ENCODE measurements at places on chromosomes 16 and 17. TPM values are rescaled to one million over a fixed set of nuclear protein-coding genes. Genes with fewer than 3 reads are reported as not detected.

The UTS2R gene
- not detected for total RNA-seq

The TBC1D3C gene
- total RNA-seq, result not detected

The FBXL16 gene
- 0.04 TPM for total RNA-seq

The ITGAL gene
- not detected for total RNA-seq

The SDR42E1 gene
- total RNA-seq, result not detected

The HBA1 gene
- not detected for total RNA-seq

The NEUROD2 gene
- not detected for total RNA-seq

The KIF18B gene
- total RNA-seq, result 13.6 TPM

The EFNB3 gene
- total RNA-seq, result 3.1 TPM

The TMED6 gene
- not detected for total RNA-seq

The DPEP3 gene
- not detected for total RNA-seq

The DHRS7C gene
- not detected for total RNA-seq

The BAHCC1 gene
- 10.4 TPM for total RNA-seq

The PRR35 gene
- not detected for total RNA-seq

The TEKT1 gene
- not detected for total RNA-seq

The SGCA gene
- not detected for total RNA-seq

The CYB5D1 gene
- total RNA-seq, result 11.5 TPM

The SPATA22 gene
- total RNA-seq, result not detected

The ACSM2A gene
- total RNA-seq, result not detected

The CMTM2 gene
- total RNA-seq, result not detected

The ANKRD40CL gene
- total RNA-seq, result not detected

The ANKS4B gene
- total RNA-seq, result not detected

The CDH1 gene
- not detected for total RNA-seq

The SRCAP gene
- 36.1 TPM for total RNA-seq

The MEOX1 gene
- not detected for total RNA-seq

The MYLK3 gene
- total RNA-seq, result 0.41 TPM

The TBC1D28 gene
- total RNA-seq, result not detected

The IGF2BP1 gene
- total RNA-seq, result 27.8 TPM

The EVI2B gene
- total RNA-seq, result 0.08 TPM

The TTLL6 gene
- 1.2 TPM for total RNA-seq

The EVPLL gene
- not detected for total RNA-seq

The ESRP2 gene
- total RNA-seq, result 0.15 TPM

The DRC7 gene
- total RNA-seq, result not detected

The NHLRC4 gene
- 0.56 TPM for total RNA-seq

The COX6A2 gene
- total RNA-seq, result not detected

The TBC1D3E gene
- not detected for total RNA-seq
